Tibial nerve (tissue), 4 donors: ENCODE measurements at places on chromosomes 4 and X.

DNA sequence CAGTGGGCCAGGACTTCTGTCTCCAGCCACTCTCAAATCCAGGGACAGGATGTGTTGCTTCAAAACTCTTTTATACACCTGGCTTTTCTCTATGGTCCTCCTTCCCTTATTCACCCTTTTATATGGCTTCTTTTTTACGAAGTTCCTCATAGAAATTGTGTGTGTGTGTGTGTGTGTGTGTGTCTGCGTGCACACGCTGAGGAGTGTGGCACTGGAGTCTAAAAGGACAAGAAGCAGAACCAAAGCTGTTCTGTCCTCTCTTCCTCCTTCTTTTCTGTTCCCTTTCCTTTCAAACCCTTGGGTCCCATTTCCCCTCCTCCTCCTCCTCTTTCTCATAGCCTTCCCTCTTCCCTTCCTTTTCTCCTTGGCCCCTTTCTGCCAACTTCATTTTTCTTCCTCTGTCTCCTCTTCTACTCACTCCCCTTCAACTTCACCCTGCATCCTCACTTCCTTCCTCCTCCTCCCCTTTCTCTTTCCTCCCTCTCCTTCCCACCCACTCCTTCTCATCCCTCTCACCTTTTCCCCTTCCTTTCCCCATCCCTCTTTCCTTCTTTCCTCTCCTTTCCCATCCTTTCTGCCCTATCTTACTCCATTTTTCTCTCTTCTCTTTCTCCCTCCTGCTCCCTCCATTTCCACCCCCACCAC, 360.5 kb downstream of the MID1IP1 start:
- DNase-seq, result no peak

DNA sequence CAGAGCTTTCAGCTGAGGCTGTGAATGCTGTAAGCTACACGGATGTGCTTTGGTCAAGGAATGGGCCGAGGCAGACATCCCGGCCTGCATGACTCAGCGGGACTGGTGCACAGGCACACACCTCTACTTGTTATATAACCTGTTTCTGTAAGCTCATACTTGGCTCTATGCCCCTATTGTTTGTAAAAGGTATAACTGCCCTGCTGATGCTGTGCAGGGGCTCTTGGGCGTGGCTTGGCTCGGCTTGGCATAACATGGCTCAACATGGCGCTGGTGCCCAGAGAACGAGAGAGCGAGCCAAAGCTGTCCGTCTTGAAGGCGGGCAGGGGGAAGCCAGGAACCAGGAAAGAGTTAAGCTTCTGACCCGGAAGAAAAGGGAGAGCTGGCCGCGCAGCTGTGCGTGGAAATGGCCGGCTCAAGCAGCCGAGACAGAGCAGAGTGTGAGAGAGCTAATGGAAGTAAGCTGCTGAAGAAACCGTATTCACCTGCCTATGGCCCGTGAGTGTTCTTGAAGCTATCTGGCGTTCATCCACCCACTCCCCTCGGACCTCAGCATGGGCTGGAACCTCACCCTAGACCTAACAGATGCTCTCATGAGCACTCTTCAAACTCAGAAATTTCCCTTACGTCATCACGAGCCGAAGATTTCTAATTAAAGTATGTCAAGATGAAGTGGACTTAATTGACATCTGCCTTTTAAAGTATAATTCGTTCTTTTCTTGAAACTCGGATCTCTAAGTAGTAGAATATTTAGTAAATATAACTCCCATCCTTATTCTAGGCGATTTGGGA, 286.3 kb upstream of the AGA start:
- DNase-seq, result no peak

- DNase-seq, result no peak
These were observed 379.4 kb downstream of the GRXCR1 start for GRCh38 chr4:43271946-43272345.

DNA sequence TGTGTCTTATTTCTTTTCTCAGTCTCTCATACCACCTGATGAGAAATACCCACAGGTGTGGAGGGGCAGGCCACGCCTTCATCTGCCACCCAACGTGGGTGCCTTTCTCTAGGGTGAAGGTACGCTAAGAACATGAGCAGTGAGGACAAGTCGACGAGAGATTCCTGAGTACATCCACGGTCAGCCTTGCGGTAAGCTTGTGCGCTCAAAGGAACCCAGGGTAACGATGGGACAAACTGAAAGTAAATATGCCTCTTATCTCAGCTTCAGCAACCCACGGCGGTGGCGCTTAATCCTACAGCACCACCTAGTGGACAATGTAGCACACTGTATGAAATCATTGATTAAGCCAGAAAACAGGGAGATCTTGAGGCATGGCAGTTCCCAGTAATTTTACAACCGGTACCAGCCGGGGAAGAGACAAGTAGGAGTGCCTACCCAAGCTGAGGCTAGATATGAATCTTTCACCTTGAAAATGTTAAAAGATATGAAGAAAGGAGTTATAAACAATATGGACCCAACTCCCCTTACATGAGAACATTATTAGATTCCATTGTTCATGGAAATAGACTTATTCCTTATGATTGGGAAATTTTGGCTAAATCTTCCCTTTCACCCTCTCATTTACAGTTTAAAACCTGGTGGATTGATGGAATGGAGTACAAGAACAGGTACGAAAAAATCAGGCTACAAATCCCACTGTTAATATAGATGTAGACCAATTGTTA, 63.0 kb downstream of the ZNF732 start:
- DNase-seq, result no peak

GRCh38 chr4:109676886-109677285, 26.4 kb downstream of the CASP6 start:
- DNase-seq, result no peak

GRCh38 chrX:82092307-82092706, 890.4 kb downstream of the SH3BGRL start:
- DNase-seq, result no peak

DNA sequence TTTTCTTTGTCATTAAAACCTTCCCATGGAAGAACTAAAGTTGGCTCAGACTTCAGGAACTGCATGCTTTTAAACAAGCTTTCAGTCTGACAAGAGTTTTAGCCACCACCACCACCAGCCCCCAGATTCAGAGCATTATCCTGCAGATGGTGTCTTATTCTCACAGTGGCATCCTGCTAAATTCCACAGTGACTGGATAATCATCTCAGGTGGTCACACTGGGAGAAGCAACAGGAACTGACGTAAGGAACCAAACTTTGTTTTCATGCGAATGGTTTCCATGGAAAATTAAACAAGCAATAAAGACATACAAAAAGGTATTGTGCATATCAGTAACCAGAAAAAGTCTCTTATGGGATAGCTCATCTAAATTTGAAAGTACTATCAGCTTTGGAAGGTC, 370.7 kb downstream of the FBXW7 start:
- DNase-seq, result no peak
